Cardiac atrium fibroblast (primary cell): ENCODE measurements at places on chromosomes 6 and 20. TPM values are rescaled to one million over a fixed set of nuclear protein-coding genes. Genes with fewer than 3 reads are reported as not detected.

Gene VAPB
- total RNA-seq: 10.3 and 14.6 TPM in 2 replicates

Gene PTGIS
- 18.8 and 20.7 TPM in 2 replicates for total RNA-seq

Gene TFB1M
- total RNA-seq: 8.3 and 14.1 TPM in 2 replicates

Gene TGM2
- total RNA-seq: 43.0 and 85.5 TPM in 2 replicates

Gene RAET1G
- 0.97 TPM in 1 of 2 replicates, not detected in the other for total RNA-seq

Gene CST1
- not detected in 2 replicates for total RNA-seq

Gene TENT5A
- total RNA-seq: 5.2 and 11.7 TPM in 2 replicates

Gene HIVEP2
- total RNA-seq: 5.8 and 13.9 TPM in 2 replicates

Gene PCNA
- 52.7 and 85.4 TPM in 2 replicates for total RNA-seq

Gene KCNS1
- 2.3 and 2.4 TPM in 2 replicates for total RNA-seq

Gene RAD21L1
- total RNA-seq: not detected in 2 replicates

Gene SLCO4A1
- total RNA-seq: 0.32 and 0.54 TPM in 2 replicates

Gene PGC
- total RNA-seq: not detected in 2 replicates

Gene GGTLC1
- not detected in 2 replicates for total RNA-seq

Gene APOBEC2
- not detected in 2 replicates for total RNA-seq

Gene BANF2
- total RNA-seq: not detected in 2 replicates

Gene FKBP5
- 121 and 150 TPM in 2 replicates for total RNA-seq

Gene SMIM26
- 49.5 and 71.1 TPM in 2 replicates for total RNA-seq

Gene IYD
- total RNA-seq: not detected in 2 replicates

Gene RBPJL
- not detected in 2 replicates for total RNA-seq

Gene GATA5
- 0.32 TPM in 1 of 2 replicates, not detected in the other for total RNA-seq

Gene NFATC2
- total RNA-seq: 0.16 and 0.36 TPM in 2 replicates

Gene RNF182
- total RNA-seq: not detected in 2 replicates

Gene OPRM1
- total RNA-seq: not detected in 2 replicates

Gene NFKBIE
- total RNA-seq: 1.1 and 3.9 TPM in 2 replicates

Gene RIPOR2
- 6.0 and 9.2 TPM in 2 replicates for total RNA-seq

Gene SEL1L2
- total RNA-seq: not detected in 2 replicates

Gene NT5E
- total RNA-seq: 55.4 and 60.1 TPM in 2 replicates

Gene NKX2-2
- not detected in 2 replicates for total RNA-seq

Gene SLC22A7
- not detected in 2 replicates for total RNA-seq

Gene CGA
- not detected in 2 replicates for total RNA-seq

Gene CNKSR3
- 4.7 and 6.2 TPM in 2 replicates for total RNA-seq

Gene NCOA7
- total RNA-seq: 33.0 and 50.4 TPM in 2 replicates

Gene CLPSL2
- total RNA-seq: not detected in 2 replicates

Gene PPARD
- 11.6 and 13.1 TPM in 2 replicates for total RNA-seq

Gene KIF25
- total RNA-seq: not detected in 2 replicates

Gene APOM
- 7.6 TPM in 1 of 2 replicates, not detected in the other for total RNA-seq

Gene ECT2L
- under 0.01 TPM in 1 of 2 replicates, not detected in the other for total RNA-seq

Gene TSBP1
- not detected in 2 replicates for total RNA-seq

Gene GSTA2
- not detected in 2 replicates for total RNA-seq

Gene SLC25A27
- total RNA-seq: 0.90 and 2.3 TPM in 2 replicates

Gene LINC00237
- not detected in 2 replicates for total RNA-seq

Gene STX16
- total RNA-seq: 21.2 and 24.2 TPM in 2 replicates

Gene GRM1
- not detected in 2 replicates for total RNA-seq

Gene CAP2
- total RNA-seq: 4.7 TPM in 2 replicates

Gene BNIP5
- not detected in 2 replicates for total RNA-seq

Gene PTCHD4
- total RNA-seq: 0.16 and 0.36 TPM in 2 replicates

Gene ILRUN
- total RNA-seq: 30.9 and 34.8 TPM in 2 replicates

Gene NEU1
- 37.5 and 55.9 TPM in 2 replicates for total RNA-seq

Gene CDSN
- total RNA-seq: not detected in 2 replicates

Gene PNISR
- total RNA-seq: 18.1 and 30.1 TPM in 2 replicates

Gene TRPC4AP
- 81.2 and 83.3 TPM in 2 replicates for total RNA-seq

Gene PTPRA
- 46.0 and 61.7 TPM in 2 replicates for total RNA-seq

Gene GNAS-AS1
- 0.32 and 0.36 TPM in 2 replicates for total RNA-seq

Gene RGS17
- 1.8 and 4.0 TPM in 2 replicates for total RNA-seq

Gene SCP2D1
- not detected in 2 replicates for total RNA-seq

Gene RSPH9
- total RNA-seq: 0.97 and 1.1 TPM in 2 replicates
